Stimulated activated CD4-positive, alpha-beta T cell treated with anti-CD3 and anti-CD28 coated beads, Interleukin-1b, Interleukin-23, amount 100 ng/mL, for 1 hour (primary cell): ENCODE measurements at places on chromosomes 3 and 15.

DNA sequence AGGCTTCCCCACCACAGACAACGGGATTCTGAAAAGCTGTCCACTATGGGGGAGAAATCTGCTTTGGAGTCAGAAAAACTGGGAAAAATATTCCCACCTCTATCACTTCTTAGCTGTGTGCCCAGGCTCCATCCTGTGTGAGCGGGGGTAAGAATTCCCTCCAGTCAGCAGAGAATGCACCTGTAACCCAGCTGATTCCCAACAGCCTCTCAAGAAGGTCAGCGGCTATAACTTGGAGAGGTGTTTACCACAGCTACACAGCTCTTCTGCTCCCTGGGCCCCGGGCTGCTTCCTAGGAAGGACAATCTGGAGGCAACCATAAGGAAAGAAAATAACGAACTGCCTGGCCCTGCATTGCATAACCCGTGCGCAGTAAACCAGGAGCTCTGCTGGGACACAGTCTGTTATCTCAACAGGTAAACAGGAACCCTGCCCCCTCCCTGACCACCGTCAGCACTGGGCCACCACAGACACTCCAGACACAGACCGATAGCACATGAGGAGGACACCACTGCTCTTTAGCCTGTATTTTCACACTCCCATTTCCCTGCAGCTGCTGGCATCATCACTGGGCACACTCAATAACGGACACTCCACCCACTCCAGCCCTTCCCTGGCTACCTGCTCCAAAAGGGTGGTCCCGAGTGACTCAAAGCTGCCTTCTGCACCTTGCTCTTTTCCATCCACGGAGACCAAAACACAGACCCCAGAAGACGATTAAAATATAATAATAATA, 2.1 kb downstream of the RAB43 start:
- DNase-seq: no peak

DNA sequence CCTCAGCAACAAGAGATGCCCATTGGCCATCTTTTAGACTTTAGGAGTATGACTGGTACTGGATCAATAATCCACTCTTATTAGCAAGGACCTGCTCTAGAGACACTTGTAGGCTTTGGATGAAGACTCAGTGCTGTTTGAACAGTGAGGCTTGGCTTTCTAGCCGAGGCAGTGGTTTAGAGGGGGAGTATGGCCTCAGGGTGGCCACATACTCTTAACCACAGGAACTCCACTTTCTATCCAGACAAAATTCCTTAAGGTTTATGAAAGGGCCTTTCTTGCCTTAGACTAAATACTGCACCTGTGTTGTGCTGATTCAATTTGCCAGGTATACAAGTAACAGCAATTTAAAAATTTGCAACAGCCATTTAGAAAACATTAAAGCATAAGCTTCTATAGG, 1046.3 kb downstream of the DIPK2A start:
- DNase-seq: no peak

- no peak for DNase-seq
Measured at GRCh38 chr3:121730940-121731687, 18.4 kb downstream of the GOLGB1 start.

DNA sequence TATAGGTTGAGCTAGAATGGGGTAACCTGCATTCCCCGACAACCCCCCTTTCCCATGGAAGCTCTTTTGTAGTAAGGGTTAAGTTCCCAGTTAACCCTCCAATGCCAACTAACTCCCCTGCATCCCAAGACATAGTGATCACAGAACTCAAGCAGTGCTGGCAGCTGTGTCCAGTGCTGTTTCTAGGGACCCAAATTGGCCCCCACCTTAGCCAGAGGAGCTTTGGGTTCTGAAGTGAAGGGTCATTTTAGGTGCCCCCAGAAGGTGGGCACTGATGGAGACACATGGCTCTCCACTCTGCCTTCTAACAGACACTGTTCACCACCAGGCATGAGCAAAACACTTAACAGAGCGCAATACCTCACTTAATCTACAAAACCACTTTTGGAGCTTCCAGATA, 7.1 kb downstream of the FBXL22 start:
- no peak for DNase-seq

GRCh38 chr3:72617424-72618024, 230.7 kb downstream of the SHQ1 start:
- no peak for DNase-seq

GRCh38 chr3:161296814-161297213, 74.5 kb downstream of the SPTSSB start:
- DNase-seq: no peak

- peak; percentile 63 for DNase-seq
Measured at GRCh38 chr15:101088788-101089578, 162.9 kb downstream of the CHSY1 start.

- no peak for DNase-seq
Measured at GRCh38 chr3:190252080-190252479, 70.2 kb downstream of the CLDN1 start.

GRCh38 chr3:151918253-151919029, 45.0 kb downstream of the SUCNR1 start:
- DNase-seq: no peak

DNA sequence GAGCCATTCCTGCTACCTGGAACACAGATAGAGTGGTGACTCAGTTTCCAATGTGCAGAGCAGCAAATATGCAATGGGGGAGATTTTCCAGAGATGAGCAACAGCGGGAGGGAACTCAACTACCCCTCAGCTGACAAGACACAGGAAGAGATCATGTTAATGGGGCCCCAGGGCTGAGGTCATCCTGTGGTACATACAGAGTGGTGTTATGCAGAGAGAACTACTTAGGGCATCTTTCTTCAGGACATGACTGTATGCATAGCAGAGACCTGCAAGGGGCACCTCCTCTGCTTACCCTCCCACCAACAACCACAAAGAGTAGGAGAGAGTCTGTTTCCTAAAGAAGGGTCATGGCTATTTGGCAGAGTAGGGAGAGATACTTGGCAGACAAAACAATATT, 6.8 kb upstream of the TBC1D5 start:
- no peak for DNase-seq

GRCh38 chr3:37444696-37445095, 270.3 kb upstream of the LRRFIP2 start:
- DNase-seq: no peak

GRCh38 chr3:23129817-23130216, 73.3 kb upstream of the UBE2E2 start:
- DNase-seq: no peak

GRCh38 chr3:65128346-65128745, 440.5 kb upstream of the ADAMTS9 start:
- DNase-seq: no peak

DNA sequence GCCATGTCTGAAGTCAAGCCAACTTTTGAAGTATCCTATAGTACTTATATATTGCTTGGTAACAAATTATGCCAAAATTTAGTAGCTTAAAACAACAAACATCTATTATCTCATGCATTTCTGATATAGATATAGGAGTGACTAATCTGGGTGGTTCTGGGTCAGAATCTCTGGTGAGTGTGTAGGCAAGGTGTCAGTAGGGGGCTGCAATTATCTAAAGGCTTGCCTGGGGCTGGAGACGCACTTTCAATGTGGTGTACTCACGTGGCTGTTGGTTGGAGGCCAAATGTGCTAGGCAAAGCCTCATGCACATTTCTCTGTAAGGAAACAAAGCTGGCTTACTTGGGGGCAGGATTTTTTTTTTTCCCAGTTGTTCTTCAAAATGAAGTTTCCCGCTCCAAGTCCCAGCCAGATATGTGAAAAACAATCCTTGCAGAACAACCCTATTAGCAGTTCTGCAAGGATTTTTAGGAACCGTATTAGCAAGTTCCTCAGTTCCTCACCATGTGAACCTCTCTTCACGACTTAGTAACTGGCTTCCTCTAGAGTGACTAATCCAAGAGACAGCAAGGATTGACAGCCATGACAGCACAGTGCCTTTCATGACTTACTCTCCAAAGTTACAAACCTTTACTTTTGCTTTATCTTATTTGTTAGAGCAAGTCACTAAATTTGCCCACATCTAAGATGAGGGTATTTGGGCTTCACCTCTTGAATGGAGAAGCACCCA, 25.8 kb downstream of the GREM1 start:
- DNase-seq: no peak

GRCh38 chr3:129010310-129010956, 9.3 kb downstream of the EFCC1 start:
- no peak for DNase-seq

DNA sequence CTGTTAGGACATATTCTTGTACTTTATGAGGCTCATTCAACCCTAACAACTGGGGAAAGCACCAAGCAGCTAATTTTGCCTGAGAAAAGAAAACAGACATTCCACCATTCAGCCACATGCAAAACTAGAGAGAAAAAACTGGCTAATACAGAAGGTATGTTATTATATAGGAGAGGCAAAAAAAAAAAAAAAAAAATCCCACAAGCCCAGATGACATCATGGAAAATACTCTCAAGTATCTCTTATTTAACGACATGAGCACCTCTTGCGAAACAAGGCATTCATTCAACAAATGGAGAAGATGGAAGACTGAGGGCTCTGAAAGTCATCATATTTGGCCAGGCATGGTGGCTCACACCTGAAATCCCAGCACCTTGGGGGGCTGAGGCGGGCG, 61.5 kb downstream of the PRICKLE2 start:
- DNase-seq: no peak

DNA sequence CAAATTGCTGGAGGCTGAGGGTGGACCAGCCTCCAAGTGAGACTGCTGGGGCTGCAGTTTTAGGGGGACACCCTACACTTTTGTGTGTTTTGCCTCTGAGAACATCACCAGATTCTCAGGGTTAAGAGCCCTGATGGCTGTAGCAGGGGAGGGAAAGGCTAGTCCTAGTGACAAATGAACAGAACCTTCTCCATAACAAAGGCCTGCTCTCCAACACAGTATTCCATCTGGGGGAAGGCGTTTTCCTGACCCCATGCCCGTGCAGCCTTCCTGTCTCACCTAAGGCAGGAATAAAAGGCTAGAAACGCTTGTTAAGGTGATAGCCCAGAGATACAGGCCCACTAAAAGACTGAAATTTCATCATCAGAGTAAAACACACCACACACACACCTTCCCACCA, 50.2 kb upstream of the NSMCE3 start:
- no peak for DNase-seq

GRCh38 chr15:92092289-92093105, 239.0 kb downstream of the SLCO3A1 start:
- no peak for DNase-seq

GRCh38 chr3:30720586-30721313, 114.3 kb downstream of the TGFBR2 start:
- DNase-seq: no peak

- DNase-seq: no peak
Measured at GRCh38 chr15:55632434-55632833, 44.3 kb upstream of the PYGO1 start.

GRCh38 chr3:108342837-108343486, 46.6 kb downstream of the HHLA2 start:
- no peak for DNase-seq
